Caudate nucleus (tissue), 63 donors: ENCODE measurements at places on chromosomes 3 and 15.

DNA sequence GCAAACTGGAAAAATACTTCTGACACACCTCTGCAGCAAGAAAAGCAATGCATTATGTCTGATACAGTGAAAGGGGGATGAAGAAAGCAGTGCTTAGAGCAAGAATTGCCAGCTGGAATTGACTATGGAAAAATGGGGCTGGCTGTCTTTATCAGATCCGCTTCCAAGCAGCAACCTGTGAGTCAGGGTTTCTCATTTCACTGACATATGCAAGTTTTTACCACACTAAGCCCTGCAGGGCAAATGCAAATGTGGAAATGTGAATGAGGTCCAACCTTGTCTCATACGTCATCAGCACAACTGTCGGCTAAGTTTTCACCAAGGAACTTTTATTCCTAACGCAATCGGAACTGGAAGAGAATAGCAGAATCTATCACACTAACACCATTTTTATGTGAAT is 172.5 kb upstream of the GADL1 start:
- DNase-seq, result no peak

DNA sequence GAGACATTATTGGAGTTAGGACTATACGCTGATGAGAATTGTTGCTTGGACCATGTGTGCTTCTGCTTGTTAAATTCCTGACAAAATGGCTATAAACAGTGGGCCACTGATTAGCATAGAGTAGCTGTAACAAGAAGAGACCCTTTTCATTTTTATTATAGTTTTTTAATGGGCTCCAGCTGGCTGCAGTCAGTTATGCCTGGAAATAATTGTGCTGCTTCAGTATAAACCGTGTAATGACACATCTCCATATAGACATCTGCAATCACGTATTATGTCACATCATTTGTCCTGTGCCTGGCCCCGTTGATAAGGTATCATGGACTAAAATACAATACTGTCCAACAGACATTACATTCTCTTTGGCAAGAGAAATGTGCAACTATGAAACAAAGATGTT is 50.9 kb downstream of the ARPP21 start:
- DNase-seq, result no peak

DNA sequence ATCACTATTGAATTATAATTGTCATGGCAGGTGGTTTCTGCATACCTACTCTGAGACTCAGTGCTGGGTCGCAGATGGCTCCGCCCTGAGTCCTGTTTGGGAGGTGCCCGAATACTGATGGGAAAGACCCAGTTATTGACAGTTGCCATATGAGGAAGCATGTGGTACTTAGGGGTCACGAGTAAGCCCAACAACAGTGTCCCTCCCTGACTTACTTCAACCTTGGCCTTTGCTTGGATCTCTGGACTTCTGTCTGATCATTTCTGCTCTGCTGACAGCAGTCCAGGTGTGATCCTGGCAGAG is 16.8 kb downstream of the MRAS start:
- no peak for DNase-seq

- no peak for DNase-seq
These were observed 14.7 kb downstream of the RPUSD3 start for GRCh38 chr3:9828801-9829755.
